ENCODE measurements at places on chromosomes 5 and 9.

- DNase-seq, result no peak
Observed at GRCh38 chr9:36517131-36517530, 55.6 kb upstream of the MELK start.

- no peak for DNase-seq
Observed at GRCh38 chr5:14210729-14211128, 67.6 kb downstream of the TRIO start.

DNA sequence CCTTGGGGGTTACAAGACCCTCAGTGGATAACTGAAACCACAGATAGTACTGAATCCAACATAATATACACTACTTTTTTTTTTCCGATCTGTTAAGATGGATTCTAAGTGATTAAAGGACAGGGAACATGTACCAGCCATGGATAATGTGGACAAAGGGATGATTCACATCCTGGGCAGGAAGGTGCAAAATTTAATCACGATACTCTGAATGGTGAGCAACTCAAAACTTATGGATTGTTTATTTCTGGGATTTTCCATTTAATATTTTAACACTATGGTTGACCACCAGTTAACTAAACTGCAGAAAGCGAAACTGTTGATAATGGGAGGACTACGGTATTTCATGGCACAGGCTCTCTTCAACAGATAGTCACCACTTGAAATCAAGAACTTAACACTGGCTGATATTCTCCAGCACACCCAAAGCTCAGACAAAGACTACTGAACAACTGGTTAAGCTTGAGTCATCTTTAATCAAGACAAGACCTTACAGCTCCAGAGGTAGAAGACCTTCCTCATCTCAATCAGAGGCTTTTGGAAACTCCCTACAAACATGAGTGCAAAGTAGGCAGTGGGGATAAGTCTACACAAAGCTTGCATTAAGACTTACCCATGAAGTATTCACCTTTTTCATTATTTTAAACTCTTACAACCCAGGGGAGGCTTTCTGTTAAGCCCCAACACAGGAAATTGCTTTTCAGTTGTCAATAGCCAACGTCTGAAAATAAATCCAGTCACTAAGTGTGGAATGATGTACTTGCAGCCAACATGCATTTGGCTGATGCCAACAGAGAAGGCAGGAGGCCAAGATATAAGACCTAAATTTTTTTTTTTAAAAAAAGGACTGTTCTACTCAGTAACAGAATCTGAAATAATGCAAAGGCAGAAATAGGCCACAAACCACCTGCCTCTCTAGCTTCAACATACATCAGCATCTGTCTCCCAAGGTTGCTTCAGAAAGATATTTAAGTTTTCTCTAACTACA lies 78.7 kb downstream of the ELAVL2 start:
- DNase-seq, result no peak

GRCh38 chr5:35990941-35991611 lies at the start of gene UGT3A1:
TSS of gene UGT3A1 (minus strand) at chr5:35991390. CDS start at chr5:35991240, 150 bp downstream.
- DNase-seq, result no peak

DNA sequence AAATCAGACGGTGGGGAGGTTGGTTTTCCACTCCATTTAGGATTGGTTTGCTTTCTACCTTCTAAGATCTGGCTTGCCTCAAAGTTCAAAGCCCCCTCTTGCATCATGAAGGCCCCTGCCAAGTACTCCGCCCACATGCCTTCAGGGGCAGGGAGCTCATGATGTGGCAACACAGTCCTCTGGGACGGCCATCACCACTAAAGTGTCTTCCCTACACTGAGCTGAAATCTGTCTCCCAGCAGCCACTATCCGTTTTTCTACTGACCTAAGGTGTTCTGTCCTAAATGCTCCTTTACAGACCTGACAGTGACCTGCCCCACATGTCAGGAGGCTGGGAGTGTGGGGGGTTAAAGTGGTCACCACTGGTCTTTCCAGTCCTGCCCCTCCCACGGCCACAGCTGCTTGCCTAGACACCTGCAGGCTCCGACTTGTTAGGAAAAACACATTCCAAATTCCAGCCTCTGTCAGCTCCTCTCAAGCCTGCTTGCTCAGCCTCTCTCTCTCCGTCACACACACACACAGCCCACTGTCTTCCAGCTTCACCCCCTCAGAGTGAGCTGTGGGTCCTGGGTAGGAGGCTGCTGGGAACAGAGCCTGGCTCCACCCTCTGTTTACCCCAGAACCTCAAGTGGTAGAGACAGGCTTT lies 44.9 kb downstream of the SHB start:
- no peak for DNase-seq

DNA sequence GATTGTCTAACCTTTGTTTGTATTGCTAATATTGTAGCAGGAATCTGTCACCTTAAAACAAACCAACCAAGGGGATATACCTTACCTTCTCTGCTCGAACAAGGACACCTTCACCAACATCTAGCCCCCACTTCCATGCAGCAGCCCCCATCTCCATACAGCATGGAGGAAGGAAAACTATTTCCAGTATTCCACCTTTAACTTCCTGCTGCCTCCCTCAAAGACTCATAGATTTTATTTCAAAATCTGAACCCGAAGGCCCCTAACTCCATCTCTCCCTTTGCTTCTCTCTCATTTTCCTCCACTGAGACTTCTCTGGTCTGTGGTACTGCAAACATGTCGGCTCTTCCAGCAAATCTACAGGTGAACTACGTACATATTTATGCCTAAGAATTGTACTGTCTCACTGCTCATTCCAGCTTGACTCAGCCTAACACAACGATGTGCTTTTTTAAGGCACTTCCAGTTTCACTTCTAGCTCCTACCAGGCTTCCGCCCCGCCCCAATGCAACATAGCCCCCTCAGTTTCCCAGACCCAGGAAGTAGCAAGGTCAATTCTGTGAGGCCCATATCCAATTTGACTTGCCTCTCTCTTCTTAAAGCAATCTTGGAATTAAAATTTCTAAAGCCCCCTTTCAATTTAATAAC lies 70.7 kb upstream of the RNF38 start:
- no peak for DNase-seq

DNA sequence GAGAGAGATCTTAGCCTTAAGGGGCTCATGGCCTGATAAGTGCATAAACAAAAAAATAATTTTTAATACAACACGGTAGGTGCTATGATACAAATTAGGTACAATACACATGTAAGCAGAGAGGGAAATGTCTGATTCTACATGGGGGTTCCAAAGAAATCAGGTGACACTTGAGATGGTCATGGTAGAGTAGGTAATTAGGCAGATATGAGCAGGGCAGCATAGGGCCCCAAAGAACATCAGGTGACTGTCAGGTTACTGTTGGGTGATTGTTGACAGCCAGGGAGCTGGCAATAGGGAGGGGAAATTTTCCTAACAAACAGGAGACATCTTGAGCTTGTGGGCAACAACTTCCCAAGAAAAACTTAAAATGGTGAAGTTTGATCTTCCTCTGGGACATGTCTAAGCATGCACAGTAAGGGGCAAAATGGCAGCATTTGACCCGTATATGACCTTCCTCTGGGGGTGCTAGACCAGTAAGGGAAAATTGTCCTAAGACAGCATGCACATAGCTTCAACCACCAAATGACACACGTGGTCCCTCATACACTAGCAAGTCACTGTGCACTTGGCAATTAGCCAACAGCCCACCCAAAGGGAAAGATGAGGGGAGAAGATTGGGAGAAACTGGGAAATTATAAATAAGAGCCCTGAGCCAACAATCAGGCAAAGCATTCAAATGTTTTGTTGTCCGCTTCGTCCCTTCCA lies 37.3 kb upstream of the TENT4A start:
- DNase-seq, result no peak

- DNase-seq, result no peak
Observed at GRCh38 chr5:72557167-72558045, 50.2 kb upstream of the ZNF366 start.

DNA sequence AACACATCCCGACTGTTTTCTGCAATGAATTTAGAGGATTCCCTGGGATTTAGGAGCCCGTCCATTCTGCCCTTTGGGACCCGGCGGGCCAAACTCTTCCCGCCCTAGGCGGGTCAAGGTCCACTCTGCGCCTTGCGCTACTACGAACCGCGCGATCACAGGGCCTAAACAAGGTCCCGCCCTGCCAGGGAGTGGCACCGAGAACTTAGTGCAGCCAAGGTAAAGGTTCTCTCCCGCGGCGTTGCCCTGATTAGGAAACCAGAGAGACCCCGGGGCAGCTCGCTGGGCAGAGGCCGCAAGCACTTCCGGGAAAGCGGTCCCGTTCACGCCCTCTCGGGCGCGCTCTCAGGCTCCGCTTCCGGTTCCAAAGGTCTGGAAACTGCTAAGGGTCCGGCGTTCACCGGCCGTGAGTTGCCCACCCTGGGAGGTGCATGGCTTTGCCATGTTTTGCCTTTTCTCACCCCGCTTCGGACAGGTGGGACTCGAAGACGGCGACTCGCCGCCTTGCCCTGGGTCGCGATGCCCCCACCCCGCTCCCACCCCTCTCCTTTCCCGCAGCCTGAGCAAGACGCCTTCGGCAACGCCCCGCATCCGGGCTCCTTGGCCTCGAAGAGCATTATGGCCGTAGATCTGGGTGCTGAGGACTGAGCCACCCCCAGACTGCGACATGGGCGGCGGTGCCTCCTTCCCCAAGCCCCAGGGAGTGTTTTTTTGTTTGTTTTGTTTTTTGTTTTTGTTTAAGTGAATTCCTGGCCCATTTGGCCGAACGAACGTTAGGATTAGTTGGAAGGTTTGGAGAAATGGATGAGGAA lies 23.4 kb downstream of the HNRNPK start:
- no peak for DNase-seq

DNA sequence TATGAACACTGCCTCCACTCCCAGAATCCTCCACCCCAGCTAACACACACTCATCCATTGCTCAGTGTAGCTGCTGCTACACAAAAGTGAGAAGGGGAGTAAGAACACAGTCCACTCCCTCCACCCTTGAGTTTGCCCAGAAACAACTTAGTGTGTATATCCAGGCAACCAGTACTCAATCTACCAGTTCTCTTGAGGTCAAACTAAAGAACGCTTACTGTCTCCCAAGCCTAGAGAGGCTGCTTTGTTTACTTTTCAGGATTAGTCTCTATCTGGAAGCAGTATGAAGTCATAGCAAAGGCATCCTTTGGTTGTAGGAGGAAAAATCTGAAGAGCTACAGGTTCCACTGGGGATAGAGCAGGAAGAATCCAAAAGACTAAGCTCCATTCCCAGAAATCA lies 296.3 kb downstream of the KCNN2 start:
- no peak for DNase-seq

DNA sequence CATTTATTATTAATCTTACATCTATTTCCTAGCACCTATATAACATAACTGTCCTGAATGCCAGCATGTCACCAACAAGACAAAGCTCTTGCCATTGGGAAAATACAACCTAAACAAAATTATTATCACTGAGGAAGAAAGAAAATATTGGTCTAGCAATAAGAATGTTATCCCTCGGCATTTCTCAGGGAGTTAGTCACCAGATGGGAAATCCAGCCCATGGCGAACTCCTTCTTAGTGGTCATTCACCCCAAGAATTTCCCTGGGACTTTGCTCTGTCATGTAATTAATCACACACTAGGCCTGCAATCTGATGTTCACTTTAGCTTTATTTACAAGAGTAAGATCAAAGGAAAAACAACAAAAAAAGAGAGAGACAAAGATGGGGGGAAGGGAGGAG lies 56.1 kb upstream of the TAS2R1 start:
- DNase-seq, result no peak

DNA sequence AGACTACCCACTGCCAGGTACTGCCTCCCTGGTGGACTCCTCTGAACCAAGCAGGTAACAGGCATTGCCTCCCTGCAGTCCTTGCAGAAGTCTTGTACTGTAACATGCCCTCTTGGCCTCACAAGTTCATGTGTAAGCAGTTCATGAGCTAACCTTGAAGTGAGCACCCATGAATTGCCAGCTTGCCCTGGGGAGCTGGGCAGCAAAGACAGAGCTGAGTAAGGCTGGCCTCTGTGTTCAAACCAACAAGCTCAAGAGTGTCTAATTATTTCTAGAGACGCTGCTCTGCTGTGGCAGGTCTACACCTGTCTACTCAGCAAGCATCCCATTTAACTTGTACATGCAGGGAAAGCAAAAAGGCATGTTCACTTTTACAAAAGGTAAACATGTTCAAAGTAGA lies 113.5 kb downstream of the FEM1C start:
- no peak for DNase-seq

DNA sequence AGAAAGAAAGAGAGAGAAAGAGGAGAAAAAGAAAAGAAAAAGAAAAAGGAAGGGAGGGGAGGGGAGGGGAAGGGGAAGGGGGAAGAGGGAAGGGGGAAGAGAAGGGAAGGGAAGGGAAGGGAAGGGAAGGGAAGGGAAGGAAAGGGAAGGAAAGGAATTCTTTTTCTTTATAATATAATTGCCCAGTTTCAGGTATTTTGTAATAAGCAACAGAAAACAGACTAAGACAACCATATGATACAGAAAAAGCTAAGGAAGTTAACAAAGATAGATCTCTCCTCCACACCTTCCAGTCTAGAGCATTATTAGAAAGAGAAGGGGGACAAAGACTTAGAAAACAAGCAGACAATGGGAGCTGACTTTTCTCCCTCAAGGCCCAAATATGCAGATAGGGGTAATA lies 31.0 kb downstream of the MEIKIN start:
- DNase-seq, result no peak

GRCh38 chr9:133798160-133798559 lies 60.0 kb upstream of the SARDH start:
- DNase-seq, result no peak

GRCh38 chr5:56498759-56499395 lies 265.7 kb upstream of the ANKRD55 start:
- DNase-seq, result no peak

DNA sequence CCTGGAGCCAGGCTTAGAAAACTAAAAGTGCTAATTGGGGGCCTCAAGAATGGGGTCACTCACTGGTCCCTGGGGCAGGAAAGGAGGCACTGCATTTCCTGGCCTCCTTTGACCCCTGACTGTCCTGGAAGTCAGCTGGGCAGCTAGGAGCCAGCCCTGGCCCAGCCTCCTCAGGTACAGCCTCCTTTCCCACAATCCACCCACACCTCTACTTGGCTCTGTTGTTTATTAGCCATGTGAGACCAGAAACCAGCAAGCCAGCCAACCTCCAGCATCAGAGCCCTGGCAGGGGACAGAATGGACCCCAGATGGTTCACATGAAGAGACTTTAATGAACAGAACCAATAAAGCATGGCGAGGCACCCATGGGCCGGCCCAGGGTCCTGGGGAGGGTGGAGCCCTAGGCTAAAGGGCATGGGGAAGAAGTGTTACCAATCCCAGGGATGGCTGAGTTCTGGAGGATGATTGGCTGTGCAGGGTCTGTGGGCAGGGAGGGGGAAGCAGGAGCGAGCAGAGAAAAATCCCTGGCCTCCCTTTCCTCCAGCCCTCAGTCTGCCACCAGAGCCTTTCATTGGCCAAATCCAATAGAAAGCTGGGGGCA lies 55.3 kb upstream of the ANGPTL2 start:
- no peak for DNase-seq

GRCh38 chr9:120919843-120920805 lies 6.5 kb downstream of the TRAF1 start:
- DNase-seq, result no peak

DNA sequence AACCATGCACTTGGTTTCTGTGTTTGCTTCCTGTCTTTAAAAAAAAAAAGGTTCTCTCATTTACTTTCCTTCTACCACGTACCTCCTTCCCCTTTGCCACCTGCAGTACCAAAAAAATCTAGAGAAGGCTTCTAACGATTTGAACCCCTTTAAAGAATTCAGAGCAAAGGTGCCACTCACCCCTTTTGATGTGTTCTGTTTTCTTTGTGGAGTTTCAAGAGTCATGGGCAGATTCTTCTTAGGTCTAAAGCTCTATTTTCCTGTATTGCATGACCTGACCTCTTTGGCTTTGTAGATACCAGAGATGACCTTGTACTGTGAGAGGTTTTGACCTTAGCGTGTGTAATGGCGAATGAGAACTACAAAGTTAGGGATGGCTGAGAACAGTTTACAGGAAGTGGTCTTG lies 29.0 kb downstream of the TXNDC8 start:
- no peak for DNase-seq

All from NCI-H1048 (cell line).